Panc1 (cell line): ENCODE measurements at places on chromosomes 6 and 20. TPM values are rescaled to one million over a fixed set of nuclear protein-coding genes. Genes with fewer than 3 reads are reported as not detected.

Gene ENPP4
- total RNA-seq, result 5.4 TPM

GRCh38 chr6:33633462-33634158 is 12.5 kb downstream of the ITPR3 start:
- DNase-seq, result no peak

DNA sequence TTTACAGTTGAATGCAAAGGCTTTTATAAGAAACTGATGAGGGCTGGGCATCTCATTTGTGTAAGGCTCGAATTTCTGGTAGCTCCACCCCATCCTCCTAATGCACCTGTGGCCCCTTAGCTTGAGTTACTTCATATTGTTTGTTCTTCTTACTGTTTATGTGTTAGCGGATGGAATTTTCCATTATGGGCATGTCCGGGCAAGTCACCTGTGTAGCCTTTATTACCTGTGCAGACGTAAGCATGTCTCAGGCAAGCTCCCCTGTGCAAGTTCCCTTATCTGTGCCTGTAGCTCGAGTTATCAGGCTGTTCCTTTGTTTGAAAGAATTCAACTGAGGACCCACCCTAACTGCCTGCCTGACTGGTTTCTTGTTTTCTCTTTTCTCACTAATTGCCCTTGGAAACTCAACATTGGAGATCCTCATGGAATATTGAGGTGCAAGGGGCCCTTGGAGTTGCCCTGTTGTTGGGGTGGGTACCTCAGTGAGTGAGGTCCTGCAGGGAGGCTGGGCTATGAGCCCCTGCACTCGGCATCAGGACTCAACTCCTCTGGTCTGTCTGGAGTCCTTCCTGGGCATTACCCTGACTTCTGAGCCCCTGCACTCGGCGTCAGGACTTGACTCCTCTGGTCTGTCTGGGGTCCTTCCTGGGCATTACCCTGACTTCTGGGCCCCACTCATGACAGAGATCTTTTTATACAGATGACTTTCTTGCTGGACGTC is 207.9 kb upstream of the SULF2 start:
- DNase-seq, result no peak

- DNase-seq, result no peak
Measured at GRCh38 chr6:69813508-69813907, 16.7 kb upstream of the LMBRD1 start.

GRCh38 chr6:6169141-6169540 is 151.3 kb downstream of the F13A1 start:
- no peak for DNase-seq

DNA sequence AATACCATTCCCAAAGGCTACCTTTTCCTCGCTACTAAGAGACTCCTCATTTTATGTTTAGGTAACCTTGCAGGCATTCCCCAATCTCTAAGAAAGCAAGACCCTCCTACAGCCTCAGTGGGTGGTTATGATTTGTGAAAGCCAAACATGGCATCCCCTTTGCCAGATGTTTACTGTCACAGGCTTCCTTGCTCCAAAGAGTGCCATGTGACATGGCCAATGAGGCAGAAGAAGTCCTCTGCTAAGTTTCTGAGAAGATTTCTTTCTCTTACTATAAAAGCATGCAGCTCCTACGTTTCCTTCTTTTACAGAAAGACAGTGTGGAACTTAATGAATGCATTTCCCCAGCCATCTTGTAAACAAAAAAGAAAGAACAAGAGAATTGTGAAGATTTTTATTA is 688.2 kb downstream of the TBC1D32 start:
- no peak for DNase-seq

GRCh38 chr6:147544420-147544819 is 35.9 kb downstream of the SAMD5 start:
- no peak for DNase-seq

- no peak for DNase-seq
Measured at GRCh38 chr20:17442588-17442987, 88.6 kb downstream of the BFSP1 start.

Gene PROCR
- 38.0 TPM for total RNA-seq

GRCh38 chr6:148231572-148231971 is 111.1 kb upstream of the SASH1 start:
- no peak for DNase-seq

Gene ADGRF5
- 0.18 TPM for total RNA-seq

DNA sequence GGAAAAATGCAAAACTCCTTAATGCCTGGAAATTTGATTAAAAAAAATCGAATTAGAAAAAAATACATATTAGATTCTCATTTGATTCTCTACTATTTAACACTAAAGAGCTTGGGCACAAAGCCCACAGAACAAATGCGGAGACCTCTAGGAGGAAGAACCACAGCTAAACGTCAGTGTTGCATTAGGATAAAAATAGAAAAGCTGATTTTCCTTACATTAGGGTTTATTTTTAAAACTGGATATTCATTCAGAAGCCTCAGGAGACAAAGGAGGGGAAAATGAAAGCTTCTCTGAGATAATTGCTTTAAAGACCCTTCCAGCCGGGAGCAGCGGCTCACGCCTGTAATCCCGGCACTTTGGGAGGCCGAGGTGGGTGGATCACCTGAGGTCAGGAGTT is 77.3 kb downstream of the ECT2L start:
- no peak for DNase-seq

GRCh38 chr20:44938637-44939036 is 21.6 kb downstream of the TOMM34 start:
- no peak for DNase-seq

DNA sequence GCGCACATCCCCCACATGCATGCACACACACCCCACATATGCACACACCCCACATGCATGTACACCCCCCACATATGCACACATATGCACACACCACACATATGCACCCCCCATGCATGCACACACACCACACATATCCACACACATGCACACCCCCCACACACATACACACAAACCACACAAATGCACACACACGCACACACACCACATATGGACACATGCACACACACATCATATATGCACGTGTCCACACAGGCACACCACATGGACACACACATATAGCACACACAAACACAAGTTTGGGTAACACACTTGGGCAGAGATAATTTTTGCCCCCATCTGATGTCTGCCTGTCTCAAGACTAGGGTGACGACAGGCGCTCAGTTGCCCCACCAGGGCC is 8.3 kb downstream of the BHLHE23 start:
- DNase-seq, result no peak

- no peak for DNase-seq
Measured at GRCh38 chr20:15700147-15700765, 873.0 kb downstream of the KIF16B start.

GRCh38 chr6:99813565-99813964 is 180.5 kb downstream of the MCHR2 start:
- DNase-seq, result no peak

GRCh38 chr6:20056350-20056992 is 155.8 kb downstream of the MBOAT1 start:
- peak; percentile 8 for DNase-seq

DNA sequence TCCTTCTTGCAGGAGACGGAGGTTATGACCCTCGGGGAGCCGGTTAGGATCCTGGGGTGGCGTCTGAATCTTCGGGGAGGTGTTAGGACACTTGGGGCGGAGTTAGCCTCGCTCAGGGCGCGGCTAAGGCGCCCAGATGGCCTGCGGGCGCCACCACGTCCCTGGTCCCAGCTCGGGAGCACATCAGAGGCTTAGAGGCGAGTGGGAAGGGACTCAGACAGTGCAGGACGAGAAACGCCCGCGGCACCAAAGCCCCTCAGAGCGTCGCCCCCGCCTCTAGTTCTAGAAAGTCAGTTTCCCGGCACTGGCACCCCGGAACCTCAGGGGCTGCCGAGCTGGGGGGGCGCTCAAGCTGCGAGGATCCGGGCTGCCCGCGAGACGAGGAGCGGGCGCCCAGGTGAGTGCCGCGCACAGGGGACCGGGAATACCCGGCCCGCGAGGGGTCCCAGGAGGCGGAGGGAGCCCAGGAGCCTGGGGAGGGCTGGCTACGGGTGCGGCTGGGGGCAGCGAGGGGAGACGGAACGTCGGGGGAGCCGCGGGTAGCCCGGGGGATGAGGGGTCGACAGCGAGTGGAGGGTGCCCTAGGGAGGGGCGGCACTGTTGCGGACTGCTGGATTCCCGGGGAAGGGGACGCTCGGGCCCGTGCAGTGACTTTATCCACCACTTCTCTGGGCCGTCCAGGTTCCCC is at the start of gene HCK:
Gene HCK, plus strand, starts transcription at position 153 of the 688 bp plus-strand sequence.
- no peak for DNase-seq

DNA sequence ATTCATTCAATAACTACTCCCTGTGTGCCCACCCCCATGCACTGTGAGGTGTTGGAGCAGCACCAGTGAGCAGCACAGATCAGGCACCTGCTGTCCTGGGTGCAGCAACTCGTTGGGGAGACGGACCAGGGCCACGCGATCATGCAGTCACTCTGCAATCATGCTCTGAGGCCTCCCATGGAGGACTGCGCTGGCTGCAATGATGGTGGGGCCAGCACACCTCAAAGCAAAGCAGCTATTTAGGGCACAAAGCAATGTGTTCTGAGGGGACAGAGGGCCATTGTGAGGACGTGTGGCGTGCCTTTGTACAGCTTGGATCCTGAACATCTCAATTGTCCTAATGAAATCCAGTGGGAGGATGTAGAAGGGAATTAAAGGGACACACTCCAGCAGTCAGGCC is 41.0 kb upstream of the MPC1 start:
- no peak for DNase-seq

GRCh38 chr6:32432050-32432450 is 7.6 kb upstream of the HLA-DRA start:
- DNase-seq, result no peak

GRCh38 chr6:121223212-121223611 is 111.1 kb downstream of the TBC1D32 start:
- DNase-seq, result no peak

- DNase-seq, result no peak
Measured at GRCh38 chr6:117739869-117740268, 64.6 kb downstream of the NUS1 start.

DNA sequence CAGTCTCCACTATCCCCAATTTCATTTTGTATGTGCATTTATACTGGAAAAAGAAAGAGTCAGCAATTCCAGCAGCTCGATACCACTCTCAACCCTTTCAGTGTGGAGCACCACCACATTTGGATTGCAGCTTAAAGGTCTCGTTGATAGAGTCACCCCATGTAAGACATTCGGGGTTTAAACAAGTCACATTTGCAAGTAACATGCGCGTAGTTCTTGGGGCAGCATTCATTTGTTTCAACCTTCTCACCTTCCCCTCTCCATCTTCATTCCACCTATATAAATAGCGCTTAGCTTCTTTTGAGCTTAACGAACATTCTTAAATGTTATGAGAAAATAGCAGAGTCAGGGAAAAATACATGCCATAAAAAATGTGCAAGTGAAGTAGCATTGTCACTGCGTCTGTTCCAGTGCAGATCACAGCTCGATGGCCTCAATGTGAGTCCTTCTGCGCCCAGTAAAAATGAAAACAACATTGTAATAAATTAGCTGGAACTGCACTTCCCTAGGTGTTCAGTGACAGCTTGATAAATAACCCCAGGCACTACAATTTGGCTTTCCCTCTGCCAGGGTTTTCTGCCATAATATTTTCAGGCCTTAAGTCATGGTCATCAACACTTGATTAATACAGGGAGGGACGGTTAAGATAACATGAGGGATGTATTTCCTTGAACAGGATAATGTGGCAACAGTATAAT is 737.8 kb upstream of the NRSN1 start:
- no peak for DNase-seq

Gene RMND1
- 16.1 TPM for total RNA-seq

DNA sequence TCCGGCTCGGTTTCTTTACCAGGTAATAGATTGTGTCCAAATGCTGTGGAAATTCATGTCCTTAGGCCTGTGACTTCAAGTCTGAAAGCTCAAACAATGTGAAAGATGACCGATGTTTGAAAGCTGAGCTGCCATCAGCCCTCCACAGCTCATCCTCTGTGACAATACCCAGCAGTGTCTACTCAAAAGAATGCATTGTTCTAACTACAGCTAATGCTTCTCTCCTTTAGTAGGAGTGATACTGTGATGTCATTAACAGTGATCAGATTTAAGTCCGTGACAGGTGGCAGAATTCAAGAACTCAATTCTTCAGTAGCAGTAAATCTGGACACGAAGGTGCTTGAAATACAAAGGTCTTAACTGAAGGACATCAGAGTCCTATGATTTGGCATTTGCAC is 97.3 kb downstream of the RCAN2 start:
- DNase-seq, result no peak

- no peak for DNase-seq
Measured at GRCh38 chr6:17493286-17493685, 99.9 kb downstream of the CAP2 start.

DNA sequence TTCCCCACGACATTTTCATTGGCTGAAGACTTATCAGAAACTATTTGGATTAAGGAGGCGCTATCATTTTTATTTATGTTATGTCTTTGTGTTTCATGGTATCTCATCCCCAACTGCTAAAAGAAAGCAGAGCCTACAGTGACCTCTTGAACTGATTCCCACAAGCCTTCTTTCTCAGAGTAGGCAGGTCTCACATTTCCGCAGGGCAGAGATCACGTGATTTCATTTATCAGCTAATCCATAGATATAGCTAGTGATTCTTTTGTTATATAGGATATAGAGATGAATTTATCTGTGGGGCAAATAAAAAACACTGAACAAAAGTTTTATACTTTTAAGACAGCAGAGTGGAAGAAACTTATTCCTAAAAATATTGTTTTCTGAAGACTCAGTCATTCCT is 25.0 kb upstream of the POPDC3 start:
- no peak for DNase-seq

DNA sequence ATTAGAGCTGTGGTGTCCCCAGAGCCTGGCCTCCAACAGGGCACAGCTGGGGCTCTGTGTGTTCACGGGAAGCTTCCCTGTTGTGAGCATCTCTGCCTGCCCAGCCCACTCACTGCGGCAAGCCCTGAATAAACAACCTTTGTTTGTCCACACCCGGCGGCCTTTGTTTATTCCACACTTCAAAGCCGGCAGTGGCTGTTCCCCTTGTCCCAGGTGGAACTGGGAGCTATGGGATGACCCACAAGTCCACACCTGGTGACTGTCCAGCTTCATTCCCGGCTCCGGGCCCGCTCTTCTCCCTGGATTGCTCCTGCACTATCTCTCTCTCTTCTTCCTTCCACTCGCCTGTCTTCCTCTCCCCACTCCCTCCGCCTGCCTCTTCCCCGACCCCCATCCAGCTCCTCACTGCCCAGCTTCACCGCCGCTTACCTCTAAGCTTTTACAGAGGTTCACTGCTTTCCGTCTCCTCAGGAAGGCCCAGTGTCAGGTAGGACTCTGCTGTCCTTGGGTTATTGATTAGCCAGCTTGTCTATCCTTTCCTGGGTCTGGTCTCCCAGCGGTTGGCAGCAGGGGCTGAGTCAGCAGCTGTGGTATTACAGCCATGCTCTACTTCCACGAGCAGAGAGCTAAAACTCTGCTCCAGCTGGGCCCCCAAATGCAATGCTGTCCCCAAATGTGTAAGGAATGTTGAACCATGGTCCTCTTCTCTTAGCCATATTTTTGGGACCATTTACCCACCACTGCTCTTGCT is 17.8 kb downstream of the DACT2 start:
- DNase-seq, result no peak

GRCh38 chr20:43568706-43569105 is 9.9 kb downstream of the SGK2 start:
- DNase-seq, result no peak
